ENCODE measurements at places on chromosomes 16 and 17.

DNA sequence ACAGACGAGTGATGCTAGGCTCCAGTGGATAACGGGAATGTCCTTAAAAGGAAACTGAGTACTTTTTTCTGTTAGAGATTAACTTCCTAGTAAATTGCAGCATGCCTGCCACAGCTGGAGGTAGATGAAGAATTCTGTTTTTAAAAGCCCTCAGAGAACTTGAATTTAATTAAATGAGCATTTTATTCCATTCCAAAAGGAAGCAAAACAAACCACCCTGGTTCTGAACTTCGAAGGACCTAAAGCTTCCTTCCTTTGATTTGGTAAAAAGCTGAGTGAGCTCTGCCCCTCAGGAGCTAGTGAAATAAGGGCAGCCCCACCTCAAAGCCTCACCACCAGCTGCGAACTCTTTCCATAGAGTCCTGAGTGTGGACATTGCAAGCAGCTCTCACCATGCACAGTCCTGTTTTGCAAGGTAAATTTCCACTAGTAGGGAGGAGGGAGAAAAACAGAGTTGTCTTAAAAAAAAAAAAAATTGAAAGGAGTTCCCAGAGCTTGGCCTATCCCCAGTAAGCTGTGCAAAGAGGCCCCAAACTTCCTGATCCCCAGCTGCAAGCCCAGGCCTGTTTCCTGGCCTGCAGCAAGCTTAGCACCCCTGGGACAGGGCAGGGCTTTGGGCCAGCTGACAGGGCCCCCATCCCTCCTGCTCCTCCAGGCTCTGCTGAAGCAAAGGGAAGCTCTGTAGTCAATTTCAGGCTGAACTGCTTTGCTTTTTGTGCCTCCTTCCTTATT is 11.2 kb downstream of the CHD9NB start:
- H3K27me3 ChIP-seq = no peaks in the 10 kb centered on the region
- H3K27ac ChIP-seq = peak overlapping the region; percentile 40
- no peak overlapping the region for H3K4me3 ChIP-seq
- peaks cover 5% of the 10 kb centered on the region for H3K4me1 ChIP-seq
- no peak for DNase-seq

GRCh38 chr17:34527136-34527907 is 52.1 kb upstream of the TMEM132E start:
- no peak for DNase-seq
- no peaks in the 10 kb centered on the region for H3K27me3 ChIP-seq
- H3K27ac ChIP-seq = no peak overlapping the region
- no peaks in the 10 kb centered on the region for H3K36me3 ChIP-seq
- no peaks in the 10 kb centered on the region for H3K4me1 ChIP-seq
- H3K4me3 ChIP-seq = no peak overlapping the region

- H3K27me3 ChIP-seq = no peaks in the 10 kb centered on the region
- no peak overlapping the region for H3K27ac ChIP-seq
- DNase-seq = no peak
- H3K4me1 ChIP-seq = no peaks in the 10 kb centered on the region
These were observed 867.3 kb upstream of the GOT2 start for GRCh38 chr16:59601452-59601851.

GRCh38 chr16:67963662-67964321 is 4.6 kb downstream of the SLC12A4 start:
- no peak overlapping the region for H3K4me3 ChIP-seq
- peaks cover 13% of the 10 kb centered on the region for H3K4me1 ChIP-seq
- H3K27ac ChIP-seq = no peak overlapping the region
- no peaks in the 10 kb centered on the region for H3K27me3 ChIP-seq
- no peak for DNase-seq

- no peaks in the 10 kb centered on the region for H3K36me3 ChIP-seq
- H3K27me3 ChIP-seq = peaks cover 7% of the 10 kb centered on the region
- H3K27ac ChIP-seq = no peak overlapping the region
- DNase-seq = no peak
- H3K4me3 ChIP-seq = peak overlapping the region; percentile 70
These were observed 1.9 kb downstream of the OR1F1 start for GRCh38 chr16:3189869-3190268.

GRCh38 chr17:75365009-75365930 is 40.2 kb downstream of the GRB2 start:
- no peaks in the 10 kb centered on the region for H3K27me3 ChIP-seq
- DNase-seq = no peak
- H3K4me1 ChIP-seq = no peaks in the 10 kb centered on the region
- no peak overlapping the region for H3K27ac ChIP-seq

DNA sequence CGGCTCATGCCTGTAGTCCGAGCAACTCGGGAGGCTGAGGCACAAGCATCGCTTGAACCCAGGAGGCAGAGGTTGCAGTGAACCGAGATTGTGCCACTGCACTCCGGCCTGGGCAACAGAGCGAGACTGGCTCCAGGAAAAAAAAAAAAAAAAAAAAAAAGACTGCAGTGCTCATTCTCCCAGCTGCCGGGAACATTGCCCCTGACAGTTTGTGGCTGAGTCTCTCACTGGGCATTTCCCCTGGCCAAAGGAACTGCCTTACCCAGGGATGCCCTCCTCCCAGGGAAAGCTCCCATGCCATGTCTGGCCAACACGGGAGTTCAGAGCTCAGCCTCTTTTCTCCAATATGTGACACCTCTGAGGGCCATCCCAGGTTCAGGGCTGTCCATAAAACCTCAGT is 21.3 kb upstream of the USP10 start:
- no peaks in the 10 kb centered on the region for H3K4me1 ChIP-seq
- no peak overlapping the region for H3K27ac ChIP-seq
- no peaks in the 10 kb centered on the region for H3K27me3 ChIP-seq
- no peak overlapping the region for H3K4me3 ChIP-seq

DNA sequence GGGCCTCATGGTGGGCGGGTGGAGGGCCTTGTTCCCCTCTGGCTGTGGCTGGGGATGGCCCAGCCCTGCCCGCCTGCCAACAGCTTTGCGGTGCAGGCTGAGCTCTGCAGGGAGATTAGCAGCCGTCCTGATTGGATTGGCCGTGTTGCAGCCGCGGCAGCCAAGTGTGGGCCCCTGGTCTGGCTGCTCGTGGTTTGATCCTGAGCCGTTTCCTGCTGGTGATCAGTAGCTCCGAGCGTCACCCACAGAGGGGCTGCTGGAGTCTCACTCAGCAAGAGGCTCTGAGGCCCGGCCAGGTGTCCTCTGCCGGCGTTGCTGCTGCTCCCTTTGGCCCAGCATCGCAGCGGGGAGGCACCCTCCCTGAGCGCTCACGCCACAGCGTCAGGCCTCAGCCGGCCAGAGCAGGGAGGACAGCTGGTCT is 32.5 kb downstream of the BAIAP2 start:
- H3K4me3 ChIP-seq = no peak overlapping the region
- H3K27me3 ChIP-seq = no peaks in the 10 kb centered on the region
- DNase-seq = no peak
